ENCODE measurements at places on chromosomes 2 and 18.
A peak's percentile ranks its signal among the peaks of the same experiment; 100 is the strongest.

DNA sequence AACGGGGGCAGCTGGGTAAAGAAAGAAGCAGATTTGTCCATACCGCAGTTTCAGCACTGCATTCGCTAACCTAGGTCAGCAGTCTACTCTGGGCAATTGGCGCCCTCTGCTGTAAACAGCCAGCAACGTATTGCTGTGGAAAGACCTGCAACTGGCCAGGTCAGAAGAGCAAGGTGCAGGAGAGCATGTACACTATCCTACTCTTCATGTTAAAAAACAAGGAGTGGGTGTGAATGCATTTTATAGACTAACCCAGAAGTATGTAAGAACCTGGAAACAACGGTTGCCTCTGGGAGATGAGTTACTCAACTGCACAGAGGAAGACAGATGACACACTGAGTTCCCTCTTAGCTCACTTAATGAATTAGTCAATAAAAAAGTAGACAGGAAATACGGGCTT, 6.2 kb downstream of the MRPS5 start:
- peak; percentile 66 for DNase-seq

DNA sequence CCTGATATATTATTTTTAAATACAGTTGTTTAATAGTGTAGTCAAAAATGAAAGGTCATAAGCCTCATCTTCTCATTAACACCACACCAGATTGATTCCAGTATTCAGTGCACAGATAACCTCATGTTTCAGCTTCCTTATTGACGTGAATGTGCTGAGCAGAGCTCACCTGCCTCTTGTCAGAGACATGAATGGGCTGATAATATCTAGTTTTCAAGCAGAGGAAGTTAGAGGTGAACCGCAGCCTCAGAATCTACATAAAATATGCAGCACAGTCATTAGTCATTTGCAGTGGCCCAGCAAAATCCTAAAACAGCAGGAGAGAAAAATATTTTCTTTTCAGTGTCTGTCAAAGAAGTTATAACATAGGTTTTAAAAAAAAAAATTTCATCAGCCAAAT, 216.2 kb downstream of the GBX2 start:
- no peak for DNase-seq

DNA sequence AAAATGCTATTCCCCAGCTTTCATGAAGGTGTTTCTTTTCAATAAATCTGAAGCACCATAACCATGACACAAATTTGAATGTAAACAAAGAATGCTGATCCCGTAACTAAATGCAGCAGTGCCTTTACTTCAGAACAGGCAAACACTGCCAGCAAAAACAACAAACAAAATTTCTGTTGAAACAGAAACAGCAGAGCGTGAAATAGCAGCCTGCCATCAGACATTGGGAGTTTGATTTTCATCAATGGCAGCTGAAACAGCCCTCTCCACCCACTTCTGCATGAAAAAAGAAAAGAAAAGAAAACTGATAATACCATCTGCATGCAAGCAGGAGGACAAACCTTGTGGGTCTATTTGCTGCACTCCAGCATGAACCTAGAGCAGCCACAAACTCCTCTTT, 128.3 kb downstream of the CDH2 start:
- DNase-seq = no peak

DNA sequence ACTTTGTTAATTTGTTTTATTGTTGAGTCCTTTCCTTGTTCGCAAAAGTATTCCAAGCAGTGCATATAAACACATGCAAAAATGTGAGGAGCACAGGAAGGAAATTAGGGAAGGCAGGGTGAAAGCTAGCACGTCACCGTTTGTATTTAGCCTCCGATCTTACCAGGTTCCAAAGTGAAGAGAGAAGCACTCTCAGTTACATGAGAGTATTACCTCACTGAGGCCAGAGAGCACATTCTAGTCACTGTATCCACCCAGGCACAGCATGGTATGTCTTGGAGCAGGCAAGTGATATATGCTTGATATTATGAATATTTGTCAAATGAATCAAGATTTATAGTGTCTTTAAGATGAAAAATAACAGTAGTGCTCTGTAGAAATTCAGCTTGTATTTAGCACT, 6.5 kb upstream of the TMEM182 start:
- peak; percentile 24 for DNase-seq

DNA sequence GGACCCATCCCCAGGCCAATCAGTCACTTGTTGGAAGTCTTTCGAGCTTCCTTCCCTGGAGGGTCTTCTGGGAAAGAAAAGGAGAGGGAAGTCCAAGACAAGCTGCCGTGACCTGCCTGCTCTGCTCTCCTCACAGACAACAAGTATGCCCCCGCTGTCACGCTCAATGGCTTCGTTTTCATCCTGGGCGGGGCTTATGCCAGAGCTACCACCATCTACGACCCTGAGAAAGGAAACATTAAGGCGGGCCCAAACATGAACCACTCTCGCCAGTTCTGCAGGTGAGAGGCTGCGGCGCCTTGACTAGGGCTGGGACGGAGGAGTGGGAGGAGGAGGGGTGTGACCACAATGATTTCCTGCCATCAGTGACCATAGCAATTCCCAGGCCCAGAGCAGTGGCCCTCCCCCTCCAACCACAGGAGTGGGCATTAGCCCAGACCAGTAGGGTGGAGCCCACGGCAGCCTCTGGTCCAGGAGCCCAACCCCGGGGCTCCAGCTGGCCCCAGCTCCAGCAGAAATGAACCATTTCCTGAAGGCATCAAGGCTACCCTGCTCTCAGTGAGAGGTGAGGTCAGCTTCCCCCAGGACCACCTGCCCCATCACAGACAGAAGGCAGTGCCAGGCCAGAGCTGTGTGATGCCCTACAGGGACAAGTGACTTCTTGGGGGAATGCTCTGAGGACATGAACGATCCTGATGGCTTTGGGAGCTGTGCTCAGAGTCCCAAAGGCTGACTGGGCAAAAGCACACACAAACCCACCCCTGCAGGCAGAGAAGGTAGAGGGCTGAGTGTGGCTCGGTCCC, 223.1 kb downstream of the ATAD2B start:
- DNase-seq = no peak

- peak; percentile 50 for DNase-seq
Measured at GRCh38 chr2:58137856-58138255, 91.2 kb downstream of the VRK2 start.

DNA sequence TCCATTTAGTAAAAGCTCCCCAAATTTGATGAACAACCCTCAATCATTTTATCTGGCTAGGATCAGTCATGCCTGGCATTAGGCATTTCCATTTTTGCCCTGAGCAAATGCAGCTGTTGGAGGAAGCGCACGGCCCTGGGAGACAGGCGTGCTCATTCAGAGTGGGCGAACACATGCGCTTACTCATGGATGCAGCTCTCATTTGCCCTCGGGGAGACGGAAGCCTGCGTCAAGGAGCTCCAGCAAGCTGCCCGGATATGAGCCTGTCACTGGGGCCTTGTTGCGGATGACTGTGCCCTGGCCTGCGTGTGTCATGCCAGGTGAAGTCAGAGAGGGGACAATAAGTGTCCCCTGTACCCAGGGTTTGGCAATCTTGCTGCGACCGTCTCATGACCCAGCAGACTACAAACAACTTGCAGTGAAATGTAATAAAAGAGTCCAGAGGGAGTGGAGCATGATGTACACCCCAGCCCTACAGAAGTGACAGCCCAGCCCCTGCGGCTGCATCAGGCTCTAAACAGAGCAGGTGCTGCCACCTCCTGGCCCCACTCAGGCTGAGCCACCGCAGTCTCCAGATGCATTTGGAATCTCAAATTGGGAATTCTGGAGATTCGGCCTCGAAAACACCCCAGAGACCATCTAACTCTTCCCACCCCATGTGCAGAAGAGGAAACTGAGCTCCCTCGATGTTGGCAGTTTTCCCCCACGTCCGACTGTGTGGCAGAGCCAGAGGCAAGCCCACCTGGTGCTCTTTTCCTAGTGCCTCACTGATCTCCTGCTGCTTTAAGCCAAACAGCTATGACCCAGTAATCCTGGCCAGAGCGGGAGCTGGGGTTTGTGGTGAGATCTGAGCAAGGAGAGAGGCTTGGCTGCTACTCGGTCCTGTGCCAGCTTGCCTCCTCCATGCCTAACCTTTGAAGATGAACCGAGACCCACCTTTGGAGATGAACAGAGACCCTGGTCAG, 105.0 kb upstream of the ALK start:
- DNase-seq = peak; percentile 50

DNA sequence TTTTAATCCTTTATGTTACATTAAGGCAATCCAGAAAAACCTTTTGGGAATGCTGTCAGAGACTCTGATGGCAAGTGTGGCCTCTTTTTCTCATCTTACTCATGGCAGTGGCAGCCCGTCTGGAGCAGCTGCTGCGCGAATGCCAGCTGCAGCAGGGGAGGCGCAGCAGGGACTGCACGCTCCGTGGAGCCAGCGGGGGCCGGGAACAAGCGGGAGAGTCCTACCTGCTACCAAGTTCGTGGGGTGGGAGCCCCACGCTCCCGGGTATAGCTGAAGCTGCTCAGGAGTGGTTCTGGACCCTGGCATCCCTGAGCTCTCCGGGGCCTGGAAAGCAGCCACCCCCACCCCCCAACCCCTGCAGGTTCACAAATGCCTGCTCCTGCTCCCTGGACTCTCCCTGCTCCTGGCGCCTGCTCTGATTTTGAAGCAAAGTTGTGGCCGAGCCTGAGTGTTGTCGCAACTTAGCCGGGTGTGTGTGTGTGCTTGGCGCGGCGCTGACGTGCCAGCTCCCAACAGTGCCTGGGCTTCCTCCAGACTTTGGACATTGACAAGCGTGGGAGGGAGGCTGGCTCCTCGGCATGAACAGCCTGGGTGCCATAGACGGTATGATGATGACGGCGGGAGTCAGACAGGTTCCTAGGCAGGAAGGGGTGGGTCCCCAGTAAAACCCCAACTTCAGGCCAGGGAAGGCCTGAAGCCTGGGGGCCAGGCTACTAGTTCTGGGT, 21.7 kb downstream of the TMX3 start:
- DNase-seq = no peak

- DNase-seq = no peak
Measured at GRCh38 chr2:223481486-223481885, 120.7 kb downstream of the SCG2 start.

DNA sequence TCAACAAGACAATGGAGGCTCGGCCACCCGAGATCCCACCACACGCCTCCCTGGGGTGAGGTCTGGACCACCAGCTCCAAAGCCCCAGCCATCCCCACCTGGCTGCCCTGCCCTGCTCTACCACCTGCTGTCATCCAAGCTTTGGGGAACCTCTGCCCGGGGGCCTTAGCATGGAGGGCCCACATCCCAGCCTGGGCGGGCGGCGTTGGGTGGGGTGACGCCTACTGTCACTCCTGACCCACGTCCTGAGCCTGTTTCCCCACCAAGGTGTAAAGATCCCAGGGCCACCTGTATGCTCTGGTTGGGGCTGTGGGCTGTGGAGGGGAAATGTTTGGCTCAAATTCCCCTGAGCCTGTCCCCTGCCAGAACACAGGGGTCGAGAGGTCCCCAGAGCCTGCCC, 437.6 kb downstream of the EIPR1 start:
- no peak for DNase-seq

GRCh38 chr18:51110073-51110797, 80.2 kb downstream of the SMAD4 start:
- DNase-seq = peak; percentile 47

- peak; percentile 17 for DNase-seq
Measured at GRCh38 chr2:98212092-98213000, 125.4 kb downstream of the VWA3B start.

DNA sequence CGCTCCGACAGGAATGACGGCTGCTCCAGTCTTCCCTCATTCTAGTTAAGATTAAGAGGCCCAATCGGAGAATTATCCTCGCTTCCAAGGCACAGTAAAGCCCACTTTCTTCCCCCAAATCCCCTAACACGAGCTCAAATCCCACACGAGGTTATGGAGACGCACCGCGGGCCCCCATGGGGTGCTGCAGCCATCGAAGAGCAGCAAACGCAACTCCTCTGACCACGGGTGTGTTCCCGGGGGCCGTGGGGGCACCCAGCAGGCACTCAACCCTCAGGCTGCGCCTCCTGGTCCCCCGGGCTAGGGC, 446 bp downstream of the COPS9 start:
- no peak for DNase-seq

DNA sequence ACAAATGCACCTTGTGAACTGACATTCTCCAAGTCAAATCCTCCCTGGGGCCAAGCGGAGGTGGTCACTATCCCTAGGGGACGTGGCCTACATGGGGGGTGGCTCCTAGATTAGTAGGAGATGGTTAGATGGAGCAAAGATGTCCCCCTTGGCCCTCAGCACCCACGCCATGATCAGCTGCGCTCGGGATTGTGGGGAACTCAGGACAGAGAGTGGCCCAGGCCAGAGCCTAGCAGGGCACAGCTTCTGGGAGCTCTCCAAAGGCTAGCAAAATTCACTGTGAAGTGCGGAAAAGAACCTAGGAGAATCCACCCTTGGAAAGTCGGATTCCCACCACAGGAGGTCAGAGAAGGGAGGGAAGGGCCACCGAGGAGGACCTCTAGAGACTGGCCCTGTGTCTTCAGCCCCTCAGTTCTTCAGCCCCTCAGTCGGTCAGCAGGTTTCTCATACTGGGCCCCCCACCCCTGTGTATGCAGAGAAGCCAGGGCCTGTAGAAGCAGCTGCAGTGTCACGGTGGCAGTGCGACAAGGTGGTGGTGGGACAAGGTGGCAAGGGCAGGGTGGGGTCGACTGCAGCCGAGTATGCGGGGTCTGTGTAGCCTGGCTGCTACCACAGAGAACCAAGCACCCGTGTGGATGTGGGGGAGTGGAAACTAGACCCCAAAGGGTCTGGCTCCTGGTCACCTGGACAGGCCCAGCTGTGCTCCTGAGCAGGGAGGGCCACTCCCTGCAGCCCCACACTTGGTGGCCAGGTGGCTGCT, 18.4 kb downstream of the GPR55 start:
- no peak for DNase-seq

GRCh38 chr2:101781326-101781725, 83.8 kb downstream of the MAP4K4 start:
- DNase-seq = no peak

GRCh38 chr2:2765839-2766495, 434.9 kb upstream of the MYT1L start:
- no peak for DNase-seq

- DNase-seq = peak; percentile 89
Measured at GRCh38 chr18:30682672-30683071, 359.9 kb downstream of the DSC3 start.

DNA sequence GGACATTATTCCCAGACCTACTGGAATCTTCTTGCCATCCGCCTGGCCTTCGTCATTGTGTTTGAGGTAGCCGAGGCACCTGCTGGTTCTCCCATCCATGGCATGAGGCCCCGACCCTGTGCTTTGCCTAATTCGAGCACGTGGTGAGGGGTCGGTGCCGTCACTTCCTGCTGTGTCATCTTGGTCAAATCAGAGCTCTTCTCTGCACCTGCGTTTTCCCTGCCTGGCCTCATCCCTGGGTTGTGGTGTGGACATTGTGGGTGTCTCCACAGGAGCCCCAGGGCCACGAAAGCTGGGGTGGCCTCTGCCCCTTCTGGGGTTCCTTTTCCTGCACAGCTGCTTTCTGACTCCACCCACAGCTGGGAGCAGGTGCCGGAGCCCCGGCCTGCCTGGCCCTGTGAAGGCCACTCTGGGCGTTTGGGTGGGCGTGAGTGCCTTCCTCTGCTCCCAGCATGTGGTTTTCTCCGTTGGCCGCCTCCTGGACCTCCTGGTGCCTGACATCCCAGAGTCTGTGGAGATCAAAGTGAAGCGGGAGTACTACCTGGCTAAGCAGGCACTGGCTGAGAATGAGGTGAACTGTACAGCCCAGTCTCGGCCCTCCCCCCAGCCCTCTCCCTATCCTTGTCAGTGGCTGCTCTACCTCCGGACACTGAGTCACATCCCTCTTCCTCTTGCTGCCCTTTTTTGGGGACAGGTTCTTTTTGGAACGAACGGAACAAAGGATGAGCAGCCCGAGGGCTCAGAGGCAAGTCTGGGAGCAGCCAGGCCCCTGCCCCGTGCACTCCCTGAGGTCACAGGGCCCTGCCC, 34.9 kb downstream of the ANO7 start:
- DNase-seq = no peak
